ENCODE measurements at places on chromosomes 7 and 10.

- no peak for DNase-seq
Measured at GRCh38 chr7:28076423-28077200, 104.0 kb downstream of the JAZF1 start.

DNA sequence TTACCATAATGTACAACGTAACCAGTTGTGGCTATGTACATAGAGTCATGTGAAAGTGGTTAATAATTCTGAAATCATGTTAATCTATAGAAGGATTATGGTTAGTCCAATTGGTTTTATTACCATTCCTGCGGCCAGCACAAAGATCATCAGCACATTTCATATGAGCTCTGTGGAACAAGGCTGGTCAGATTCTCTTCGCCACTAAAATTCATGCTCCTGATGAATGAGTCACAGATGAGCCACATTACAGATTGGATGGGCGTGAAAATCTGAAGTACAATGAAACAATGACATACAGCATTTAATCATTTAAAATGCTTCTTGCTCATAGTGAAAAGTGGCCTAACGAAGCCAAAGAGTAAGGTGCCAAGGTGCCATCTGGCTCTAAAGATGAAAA is 716.2 kb upstream of the PHF14 start:
- DNase-seq, result no peak

DNA sequence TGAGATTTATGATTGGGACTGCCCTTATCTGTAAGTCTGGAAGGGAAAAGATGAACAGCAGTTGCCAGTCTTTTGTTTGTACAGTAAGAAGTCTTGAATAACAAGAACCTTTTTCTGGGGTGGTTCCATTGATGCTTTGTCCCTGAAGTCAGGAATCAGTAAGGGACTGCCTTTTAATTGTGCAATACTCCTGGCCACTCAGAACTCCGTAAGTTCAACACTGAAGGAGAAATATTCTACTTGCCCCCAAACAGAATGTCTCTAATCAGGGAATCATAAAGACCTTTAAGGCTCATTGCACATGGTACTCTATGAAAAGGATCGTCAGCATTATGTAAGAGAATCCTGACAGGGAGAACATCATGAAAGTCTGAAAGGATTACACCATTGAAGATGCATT is 361.4 kb downstream of the EXOC4 start:
- no peak for DNase-seq

- DNase-seq, result no peak
Measured at GRCh38 chr10:61786728-61787127, 114.8 kb upstream of the ARID5B start.

DNA sequence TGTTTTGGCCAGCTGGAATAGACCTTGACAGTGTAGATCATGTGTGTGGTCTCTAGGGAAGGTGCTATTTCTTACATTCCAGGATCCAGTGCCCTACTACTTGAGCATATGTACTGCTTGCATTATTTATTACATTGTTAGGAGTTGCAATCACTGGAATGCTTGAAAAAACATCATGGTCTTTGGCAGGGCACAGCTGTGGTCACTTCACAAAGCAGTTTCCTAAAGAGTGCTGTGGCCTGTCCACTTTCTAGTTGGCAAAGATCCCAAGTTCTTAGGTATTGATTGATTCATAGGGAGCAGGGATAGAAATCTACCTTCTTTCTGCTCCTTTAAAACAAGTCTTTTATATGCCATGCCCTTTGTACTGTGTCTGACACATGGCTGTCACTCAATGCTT is 4.6 kb downstream of the C7orf25 start:
- DNase-seq, result no peak

DNA sequence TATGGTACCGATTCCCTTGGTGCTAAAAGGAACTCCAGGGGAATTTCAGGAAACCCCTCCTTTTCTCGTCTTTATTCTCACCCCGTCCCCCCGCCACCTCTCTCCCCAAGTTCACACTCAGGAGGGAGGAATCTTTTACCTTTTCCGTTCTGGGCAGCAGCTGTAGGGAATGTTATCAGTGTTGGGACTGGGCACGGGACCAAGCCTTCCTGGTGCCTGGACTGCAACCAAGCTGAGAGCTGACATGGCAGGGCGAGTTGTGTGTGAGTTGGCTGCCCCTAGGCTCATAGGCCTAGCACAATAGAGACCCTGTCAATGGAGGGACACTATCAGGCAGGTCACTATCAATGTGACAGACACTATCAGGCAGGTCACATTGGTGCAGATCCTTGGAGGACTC is 121.4 kb downstream of the TCF7L2 start:
- DNase-seq, result no peak

DNA sequence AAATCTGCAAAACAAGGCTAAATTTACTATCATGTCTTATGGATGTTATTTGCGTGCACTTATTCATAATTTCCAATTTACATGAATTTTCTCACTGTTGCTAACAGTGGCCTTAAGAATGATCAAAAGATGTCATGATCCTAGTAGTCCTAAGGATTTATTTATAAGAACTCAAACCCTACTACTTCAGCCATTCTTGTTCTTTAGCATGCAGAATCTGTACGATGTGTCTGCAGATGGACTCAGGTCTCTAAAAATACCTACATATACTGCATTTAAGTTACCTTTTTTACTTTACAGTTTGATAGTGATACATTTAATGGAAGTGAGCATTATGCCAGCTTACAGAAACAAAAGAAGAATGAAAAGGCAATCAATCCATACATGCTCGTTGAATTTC is 91.2 kb downstream of the ZNF277 start:
- DNase-seq, result no peak

DNA sequence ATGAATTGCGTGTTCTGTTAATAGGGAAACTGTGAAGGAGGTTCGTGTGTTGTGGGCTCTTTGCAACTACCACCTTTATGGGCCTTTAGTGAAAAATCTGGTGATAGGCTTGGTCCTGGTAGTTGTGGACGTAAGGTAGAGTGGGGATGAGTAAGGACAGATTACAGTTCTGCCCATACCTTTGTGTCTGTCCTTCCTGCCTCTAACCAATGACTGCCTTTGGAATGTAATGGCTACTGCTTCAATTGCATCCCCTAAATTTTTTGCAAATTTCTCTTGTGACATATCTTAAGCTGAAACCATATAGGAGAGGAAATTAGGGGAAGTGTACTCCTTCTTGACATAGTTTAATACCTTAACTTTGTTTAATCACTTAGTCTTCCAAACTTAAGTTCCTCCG is 82.3 kb downstream of the ADK start:
- DNase-seq, result no peak

GRCh38 chr10:102613785-102614184 is 30.5 kb upstream of the TRIM8 start:
- DNase-seq, result no peak

DNA sequence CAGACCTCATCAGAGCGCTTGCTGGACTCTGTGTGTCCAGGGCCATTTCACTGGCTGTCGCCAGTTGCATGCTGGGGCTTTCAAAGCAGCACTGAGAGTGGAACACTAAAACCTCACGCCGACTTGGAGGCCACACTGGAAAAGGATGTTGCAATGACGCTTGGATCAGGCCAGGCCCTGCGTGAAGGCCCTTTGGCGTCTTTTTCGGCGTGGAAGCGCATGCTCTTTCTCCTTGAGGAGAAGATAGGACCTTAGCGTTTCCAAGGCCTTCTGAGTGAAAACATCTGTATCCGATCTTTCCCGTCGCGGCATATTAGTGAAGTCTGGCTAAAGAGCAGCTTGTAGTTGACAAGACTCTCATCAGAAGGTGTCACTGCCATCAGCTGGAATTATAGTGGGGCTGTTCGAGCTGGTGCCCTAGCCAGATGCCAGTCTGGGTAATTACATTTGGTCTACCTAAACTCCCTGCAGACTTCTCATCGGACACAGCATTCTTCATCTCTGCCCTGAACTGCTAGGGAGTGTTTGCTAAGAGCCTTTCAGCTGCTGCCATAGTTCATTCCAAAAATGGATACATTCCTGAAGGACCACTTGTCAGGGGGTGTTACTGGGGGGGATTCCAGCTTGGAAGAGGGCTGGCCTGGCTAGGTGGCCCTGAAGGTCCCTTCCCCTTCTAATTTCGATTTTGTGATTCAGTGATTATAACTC is 167.7 kb upstream of the TCF7L2 start:
- DNase-seq, result no peak

Measured in activated CD4-positive, alpha-beta T cell treated with anti-CD3 and anti-CD28 coated beads, Interleukin-2, amount 10 ng/mL, durations not matched to agents 7 days and 5 days (primary cell).